ENCODE measurements at places on chromosomes 5 and 9.

GRCh38 chr5:171506951-171507350 is 87.5 kb downstream of the FGF18 start:
- no peak for DNase-seq

GRCh38 chr5:169296419-169297143 is 4.4 kb downstream of the SLIT3 start:
- no peak for DNase-seq

GRCh38 chr9:38178237-38178636 is 109.2 kb upstream of the SHB start:
- DNase-seq, result no peak

DNA sequence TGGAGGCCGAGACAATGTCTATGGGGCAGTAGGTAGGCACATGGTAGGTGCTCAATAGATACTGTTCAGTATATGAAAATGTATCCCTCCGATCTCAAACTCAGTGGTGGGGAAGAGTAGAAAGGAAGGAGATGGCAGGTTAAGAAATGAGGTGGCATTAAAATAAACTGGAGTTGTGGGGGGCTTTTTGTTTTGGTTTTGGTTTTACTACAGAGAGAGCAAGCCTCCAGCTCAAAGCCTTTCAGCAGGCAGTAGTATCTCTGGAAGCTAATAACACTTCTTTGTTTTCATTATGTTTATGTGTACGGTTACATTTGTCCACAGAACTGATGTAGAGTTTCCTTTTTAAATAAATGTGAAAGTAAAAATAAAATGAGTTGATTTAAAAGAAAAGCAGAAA is 8.6 kb downstream of the MFAP3 start:
- DNase-seq, result no peak

DNA sequence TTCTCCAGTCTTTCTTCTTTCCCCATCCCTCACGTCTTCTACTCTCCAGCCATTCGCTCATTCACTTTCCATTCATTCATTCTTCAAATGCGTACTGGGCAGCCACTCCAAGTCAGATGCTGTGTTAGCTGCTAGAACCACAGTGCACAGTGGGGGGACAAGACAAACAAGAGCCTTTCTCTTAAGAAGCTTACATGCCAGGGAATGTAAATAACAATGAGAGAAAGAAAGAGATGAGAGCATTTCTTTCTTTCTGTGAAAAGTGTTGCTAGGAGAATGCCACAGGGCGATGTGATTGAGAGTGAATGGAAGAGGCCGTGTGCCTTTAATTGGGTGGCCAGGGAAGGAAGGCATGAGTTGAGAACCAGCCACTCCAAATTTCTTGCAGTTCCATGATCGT is 46.3 kb upstream of the SMIM23 start:
- no peak for DNase-seq

DNA sequence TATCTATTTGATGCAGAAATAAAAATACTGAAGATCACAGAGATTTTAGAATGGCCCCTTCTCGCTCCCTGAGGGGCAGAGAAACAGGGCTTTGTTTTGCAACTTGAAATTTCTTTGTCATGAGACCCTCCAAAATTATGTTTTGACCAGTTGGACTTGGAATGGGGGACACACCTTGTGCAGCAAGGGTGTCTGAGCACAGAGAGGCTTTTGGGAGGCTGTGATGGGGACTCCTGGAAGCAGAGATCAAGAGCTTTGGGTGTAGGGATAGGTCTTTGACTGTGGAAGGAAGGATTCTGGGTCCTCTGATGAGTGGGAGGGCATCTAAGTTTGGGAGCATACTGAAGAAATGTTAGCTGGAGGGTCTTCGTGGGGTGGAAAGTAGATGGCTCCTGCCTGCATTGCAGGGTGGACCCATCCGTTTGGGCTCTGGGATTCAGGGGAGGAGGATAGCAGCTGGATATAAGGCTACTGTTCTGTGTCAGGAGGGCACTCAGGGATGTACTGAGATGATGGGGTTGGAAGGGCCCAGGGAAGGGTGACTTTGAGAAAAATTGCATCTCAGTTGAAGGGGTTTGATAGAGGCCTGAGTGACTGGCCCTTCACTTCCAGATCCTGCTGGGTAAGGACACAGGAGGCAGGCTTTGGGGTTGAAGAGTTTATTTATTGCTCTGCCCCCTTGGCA is 1.8 kb upstream of the MYORG start:
- no peak for DNase-seq

GRCh38 chr5:151772846-151773561 is 1.2 kb downstream of the G3BP1 start:
- DNase-seq, result no peak

GRCh38 chr5:39452846-39453245 is 28.1 kb upstream of the DAB2 start:
- no peak for DNase-seq

DNA sequence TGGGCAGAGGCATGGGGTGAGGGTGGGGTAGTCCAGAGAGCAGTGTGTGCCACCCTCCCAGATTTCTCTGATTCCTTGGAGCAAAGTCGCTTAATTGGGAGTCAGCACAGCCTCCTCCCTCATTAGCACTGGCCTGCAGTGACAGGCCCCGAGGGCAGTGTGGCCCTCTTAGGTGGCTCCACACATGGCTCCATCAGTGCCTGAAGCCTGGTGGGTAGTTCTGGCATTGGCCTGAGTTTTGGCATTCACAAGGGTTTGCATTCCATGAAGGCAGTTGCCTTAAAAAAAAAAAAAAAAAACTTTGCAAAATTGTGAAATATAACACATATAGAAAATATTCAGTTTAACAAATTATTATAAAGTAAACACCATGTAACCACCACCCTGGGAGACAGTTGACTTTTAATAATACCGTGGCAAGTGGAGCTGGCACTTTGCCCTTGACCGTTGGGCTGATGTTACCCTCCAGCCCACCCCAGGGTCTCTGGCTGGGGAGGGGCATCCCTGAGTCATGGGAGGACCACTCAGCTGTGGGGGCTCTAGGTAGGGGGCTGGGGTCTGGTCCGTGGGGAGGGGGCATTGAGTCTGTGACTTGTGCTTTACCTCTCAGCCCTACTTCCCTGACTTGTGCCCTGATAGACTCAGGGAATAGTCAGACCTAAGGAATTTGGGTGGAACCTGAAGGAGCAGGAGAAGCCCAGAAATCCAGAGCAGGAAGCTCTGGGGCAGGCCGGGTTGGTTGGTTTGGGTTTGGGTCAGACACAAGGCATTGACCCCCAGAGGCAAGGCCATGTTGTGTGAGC is 51.3 kb upstream of the PITX1 start:
- DNase-seq, result no peak

All from stimulated activated CD8-positive, alpha-beta memory T cell treated with anti-CD3 and anti-CD28 coated beads, Interleukin-4, amount 100 ng/mL, for 4 hours (primary cell).